Stimulated activated CD8-positive, alpha-beta memory T cell treated with anti-CD3 and anti-CD28 coated beads, Interleukin-7, amount 100 ng/mL, for 1 hour (primary cell): ENCODE measurements at places on chromosomes 7 and 10.

DNA sequence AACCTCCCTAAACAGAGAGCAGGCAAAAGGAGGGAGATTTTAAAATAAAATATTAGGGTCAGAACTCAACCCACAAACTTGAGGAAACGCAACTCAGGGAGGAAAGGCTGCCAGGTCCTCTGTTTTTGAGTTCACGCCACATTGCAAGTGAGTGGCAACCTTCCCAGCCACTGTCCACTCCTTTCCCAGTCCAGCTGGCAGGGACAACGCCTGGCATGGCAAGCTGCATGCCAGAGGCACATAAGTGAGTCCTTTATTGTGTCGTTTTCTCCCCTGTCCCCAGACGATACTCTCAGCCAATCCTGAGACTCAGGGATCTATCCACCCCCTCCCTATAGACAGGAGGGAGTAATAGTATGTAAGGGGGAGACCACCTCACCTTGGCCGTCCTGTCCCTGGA, 22.4 kb downstream of the FBXW4 start:
- no peak for DNase-seq

DNA sequence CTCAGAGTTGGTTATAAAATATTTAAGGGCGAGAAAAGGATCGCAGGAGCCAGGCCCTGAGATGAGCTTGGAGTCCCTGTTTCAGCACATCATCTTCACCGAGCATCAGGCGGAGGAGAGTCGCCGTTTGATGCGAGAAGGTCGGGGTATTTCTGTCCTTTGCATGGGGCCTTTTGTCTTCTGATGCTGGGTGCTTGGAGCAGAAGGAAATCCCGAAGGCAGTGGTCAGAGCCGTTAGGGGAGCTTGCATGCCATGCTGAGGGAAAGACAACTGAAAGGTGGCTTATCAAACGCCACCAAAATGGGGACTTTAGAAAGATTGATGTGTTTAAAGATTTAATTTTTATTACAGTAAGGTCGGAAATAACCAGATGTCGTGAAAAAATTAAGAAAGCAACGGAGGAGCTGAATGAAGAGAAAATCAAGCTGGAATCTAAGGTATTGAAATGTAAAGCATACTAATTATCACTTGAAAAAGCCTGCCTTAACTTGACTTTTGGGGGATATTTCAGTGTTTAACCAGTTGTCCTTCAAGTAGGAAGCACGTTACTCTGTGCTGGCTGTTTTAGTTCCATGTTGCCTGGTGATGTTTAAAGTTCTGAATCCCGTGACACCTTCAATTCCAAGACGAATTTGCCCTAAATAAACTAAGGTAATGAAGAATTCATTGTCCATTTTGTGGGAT, 845 bp downstream of the CCDC172 start:
- no peak for DNase-seq

DNA sequence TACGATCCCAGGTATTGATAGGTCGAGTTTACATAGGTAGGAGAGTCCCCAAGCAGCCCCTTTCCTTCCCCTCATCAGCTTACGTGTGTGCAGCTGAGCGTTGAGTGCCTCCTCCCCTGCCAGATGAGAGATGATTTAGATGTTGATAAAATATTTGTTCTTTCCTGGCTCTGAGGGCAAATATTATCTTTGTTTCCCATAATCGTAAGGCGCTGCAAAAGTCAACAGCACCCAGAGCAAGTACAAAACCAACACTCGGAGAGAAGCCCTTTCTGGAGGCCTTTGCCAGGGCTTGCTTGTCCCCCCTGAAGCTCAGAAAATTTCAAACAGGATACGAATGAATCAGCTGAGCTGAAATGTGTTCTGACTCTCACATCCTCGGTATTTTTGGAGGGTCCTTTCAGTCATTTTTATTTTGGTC, 683.2 kb downstream of the LRMDA start:
- no peak for DNase-seq

GRCh38 chr10:110175406-110175805, 32.0 kb upstream of the MXI1 start:
- no peak for DNase-seq

DNA sequence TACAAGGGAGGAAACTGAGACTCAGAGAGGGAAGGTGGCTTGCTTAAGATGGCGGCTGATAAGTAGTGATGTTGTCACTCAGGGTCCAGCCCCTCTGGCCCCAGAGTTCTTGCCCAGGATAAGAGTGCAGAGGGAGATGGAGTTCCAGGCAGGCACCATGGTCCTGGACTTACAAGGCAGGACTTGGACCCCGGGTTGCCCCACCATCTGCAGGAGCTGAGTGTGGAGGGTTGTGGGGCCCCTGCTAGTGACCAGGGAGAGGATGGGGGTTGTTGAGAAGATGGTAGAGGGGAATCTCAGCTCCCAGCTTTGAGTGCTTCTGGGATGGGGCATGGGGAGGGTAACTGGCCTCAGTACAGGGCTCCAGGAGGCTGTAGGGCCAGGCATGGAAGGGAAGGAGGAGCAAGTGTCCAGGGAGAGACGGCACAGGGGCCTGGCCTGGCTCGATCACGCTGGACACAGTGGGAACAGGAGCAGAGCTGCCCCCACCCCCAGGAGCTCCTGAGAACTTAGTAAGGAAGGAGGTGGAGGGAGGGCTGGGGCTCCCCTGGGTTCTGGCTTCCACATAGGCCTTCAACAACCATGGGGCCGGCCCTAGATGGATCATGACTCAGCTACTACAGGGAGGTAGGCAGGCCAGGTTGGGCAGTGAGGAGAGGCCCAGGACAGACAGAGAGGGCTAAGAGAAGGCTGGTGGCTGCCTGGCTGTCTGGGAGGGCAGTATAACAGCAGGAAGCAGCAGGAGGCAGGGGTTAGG, 28.2 kb downstream of the PPIF start:
- no peak for DNase-seq

GRCh38 chr10:12980102-12980661, 21.3 kb downstream of the CCDC3 start:
- DNase-seq, result no peak

GRCh38 chr7:138499340-138499739, 39.3 kb downstream of the TRIM24 start:
- DNase-seq, result no peak

- no peak for DNase-seq
Measured at GRCh38 chr7:37369906-37370305, 78.8 kb downstream of the ELMO1 start.
